ENCODE measurements at places on chromosomes 2 and 18.
A peak's percentile ranks its signal among the peaks of the same experiment; 100 is the strongest.

GRCh38 chr2:96564026-96564425 lies 27.5 kb downstream of the ARID5A start:
- DNase-seq = no peak

- peak; percentile 16 for DNase-seq
Observed at GRCh38 chr2:41709702-41710599, 337.9 kb upstream of the PKDCC start.

- no peak for DNase-seq
Observed at GRCh38 chr2:219648176-219648575, 20.7 kb downstream of the SLC4A3 start.

GRCh38 chr18:49798001-49798400 lies 15.3 kb downstream of the ACAA2 start:
- no peak for DNase-seq

All from NCI-H1417 (cell line).